ENCODE measurements at places on chromosomes 7 and 10.

- DNase-seq = no peak
These were observed 11.7 kb upstream of the ZNF862 start for GRCh38 chr7:149826344-149827088.

GRCh38 chr7:136976504-136977251 is 108.2 kb downstream of the CHRM2 start:
- DNase-seq = no peak

DNA sequence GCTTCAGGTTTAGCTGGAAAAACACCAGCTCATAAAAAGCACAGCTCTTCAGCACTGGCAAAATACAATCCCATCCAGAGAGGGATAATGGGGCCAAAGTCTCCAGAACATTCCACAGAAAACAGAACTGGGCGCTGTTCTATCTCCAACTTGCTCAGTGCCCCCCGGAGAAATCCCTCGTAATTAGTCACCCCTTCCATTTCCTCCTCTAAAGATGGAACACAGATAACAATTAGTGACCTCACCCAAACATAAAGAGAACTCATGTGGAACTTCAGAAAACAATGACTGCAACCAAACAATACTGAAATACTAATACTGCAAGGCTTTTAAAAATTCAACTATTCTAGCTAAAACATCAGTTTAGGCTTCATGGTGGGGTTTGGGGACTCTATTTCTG is 46.3 kb downstream of the KIAA1549 start:
- DNase-seq = no peak

- no peak for DNase-seq
These were observed 51.5 kb downstream of the CCNY start for GRCh38 chr10:35387768-35388167.

DNA sequence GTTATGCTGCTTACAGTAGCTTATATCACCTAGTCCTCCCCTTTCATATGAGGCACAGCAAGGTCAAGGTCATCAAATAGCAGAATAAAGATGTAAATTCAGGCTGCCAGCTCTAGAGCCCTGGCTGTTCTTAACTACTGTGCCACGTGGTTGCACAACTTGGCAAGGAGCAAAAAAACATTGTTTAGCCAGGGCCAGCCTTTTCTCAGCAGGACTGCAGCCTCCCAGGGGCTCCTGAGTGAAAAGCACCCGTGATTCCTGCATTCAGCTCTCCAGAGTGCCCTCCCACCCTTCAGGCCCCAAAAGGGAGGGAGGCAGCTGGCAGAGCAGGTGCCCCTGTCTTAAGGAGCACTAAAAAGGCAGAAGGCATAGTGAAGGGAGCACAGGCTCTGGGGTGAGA is 31.8 kb upstream of the TM9SF3 start:
- DNase-seq = no peak

- no peak for DNase-seq
These were observed 32.8 kb downstream of the FOXK1 start for GRCh38 chr7:4714767-4715409.

- no peak for DNase-seq
These were observed 28.1 kb downstream of the LRRC4 start for GRCh38 chr7:128003167-128003566.

GRCh38 chr10:44513591-44513990 is 128.7 kb upstream of the CXCL12 start:
- DNase-seq = no peak

- DNase-seq = no peak
These were observed 92.0 kb upstream of the CDC14C start for GRCh38 chr7:48832303-48832845.

DNA sequence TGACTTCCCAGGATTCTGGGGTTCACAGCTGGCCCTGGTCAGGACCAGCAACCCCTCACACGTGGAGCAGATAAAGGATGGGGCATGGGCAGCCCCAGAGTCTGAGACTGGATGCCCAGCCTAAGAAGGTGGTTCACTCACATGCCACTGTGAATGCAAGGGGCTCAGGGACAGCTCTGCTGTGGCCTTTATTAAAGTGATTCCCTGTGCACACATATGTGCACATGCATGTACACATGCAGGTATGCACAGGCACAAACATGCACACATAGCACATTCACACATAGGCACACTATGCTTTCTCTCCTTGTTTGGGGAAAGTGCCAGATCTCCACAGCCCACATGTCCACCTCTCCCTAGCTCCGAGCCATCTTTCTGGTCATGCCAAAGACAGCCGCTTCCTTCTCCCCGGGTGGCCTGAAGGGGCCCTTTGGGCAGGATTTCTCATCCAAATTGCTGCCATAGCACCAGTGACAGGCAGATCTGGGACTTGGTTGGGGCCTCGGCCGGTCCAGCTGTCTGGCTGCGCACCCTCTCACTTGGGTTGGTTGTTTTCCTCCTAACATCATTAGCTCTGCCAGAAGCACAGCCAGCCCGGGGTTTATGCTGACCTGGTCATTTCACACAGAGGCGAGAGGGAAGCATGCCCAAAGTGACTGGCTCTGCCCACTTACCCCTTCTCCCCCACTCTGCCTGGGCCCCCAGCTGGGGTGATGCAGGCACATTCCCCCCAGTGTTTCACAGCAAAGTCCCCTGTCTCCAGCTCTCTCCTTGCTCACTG is 1.4 kb downstream of the GCK start:
- no peak for DNase-seq

- no peak for DNase-seq
These were observed 460.6 kb downstream of the CCSER2 start for GRCh38 chr10:84789026-84789425.

GRCh38 chr10:86306628-86307278 is 59.8 kb downstream of the GRID1 start:
- no peak for DNase-seq

DNA sequence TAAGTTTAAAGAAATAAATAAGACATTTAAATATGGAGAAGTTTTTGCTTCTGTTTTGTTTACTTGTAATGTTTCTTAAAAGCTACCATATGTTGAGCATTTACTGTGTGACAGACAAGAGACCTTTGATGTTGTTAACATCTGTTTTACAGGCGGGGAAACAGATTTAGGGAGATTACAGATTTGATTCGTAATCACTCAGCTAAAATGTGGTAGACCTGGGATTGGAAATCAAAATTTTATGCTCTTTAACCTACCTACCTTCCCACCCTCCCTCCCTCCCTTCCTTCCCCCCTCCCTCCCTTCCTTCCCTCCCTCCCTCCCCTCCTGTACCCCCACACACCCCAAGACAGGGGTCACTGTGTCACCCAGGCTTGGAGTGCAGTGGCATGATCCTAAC is 11.7 kb downstream of the LCOR start:
- no peak for DNase-seq

DNA sequence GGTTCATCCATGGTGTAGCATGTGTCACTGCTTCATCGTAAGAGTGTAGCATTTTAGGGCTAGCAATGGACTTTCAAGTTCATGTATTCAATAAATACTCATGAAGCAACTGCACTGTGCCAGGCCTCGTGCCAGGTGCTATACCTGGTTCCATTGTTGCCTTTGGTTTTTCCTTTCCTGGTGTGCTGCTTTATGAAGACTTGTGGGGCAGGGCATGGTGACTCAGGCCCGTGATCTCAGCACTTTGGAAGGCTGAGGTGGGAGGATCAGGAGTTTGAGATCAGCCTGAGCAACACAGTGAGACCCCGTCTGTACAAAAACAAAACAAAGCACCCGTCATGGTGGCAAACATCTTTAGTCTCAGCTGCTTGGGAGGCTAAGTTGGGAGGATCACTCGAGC is 2.2 kb upstream of the CPA4 start:
- DNase-seq = no peak

DNA sequence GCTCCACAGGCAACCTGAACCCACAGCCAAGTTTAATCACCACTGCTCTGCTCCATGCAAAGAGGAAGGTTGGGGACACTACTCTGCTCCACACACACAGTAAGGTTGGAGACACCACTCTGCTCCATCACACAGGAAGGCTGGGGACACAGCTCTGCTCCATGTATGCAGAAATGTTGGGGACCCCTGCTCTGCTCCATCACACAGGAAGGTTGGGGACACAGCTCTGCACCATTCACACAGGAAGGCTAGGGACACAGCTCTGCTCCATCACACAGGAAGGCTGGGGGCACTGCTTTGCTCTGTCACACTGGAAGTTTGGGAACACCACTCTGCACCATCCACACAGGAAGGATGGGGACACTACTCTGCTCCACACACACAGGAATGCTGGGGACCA is 14.8 kb upstream of the ADARB2 start:
- no peak for DNase-seq

GRCh38 chr10:6565588-6565987 is 14.5 kb downstream of the PRKCQ start:
- DNase-seq = no peak

- DNase-seq = no peak
These were observed 17.3 kb downstream of the DGKI start for GRCh38 chr7:137829337-137829992.

DNA sequence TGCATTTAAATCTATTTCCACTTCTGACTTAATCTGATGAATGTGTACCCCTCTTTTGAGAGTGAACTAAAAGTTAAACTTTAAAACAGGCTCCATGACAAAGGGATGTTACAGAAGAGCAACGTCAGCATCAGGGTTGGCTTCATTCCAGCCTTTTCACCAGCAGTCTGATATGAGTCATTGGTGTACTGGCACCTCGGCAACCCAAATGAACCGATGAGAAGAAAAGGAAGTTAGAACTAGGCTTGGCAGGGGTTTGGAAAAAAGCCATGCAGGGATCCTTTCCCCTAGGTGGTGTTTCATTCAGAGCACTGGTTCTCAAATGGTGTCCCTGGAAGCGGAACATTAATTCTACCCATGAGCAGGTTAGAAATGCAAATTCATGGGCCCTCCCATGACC is 53.6 kb downstream of the SEC61G start:
- peak; percentile 20 for DNase-seq

- DNase-seq = no peak
These were observed 3.8 kb downstream of the POLM start for GRCh38 chr7:44078521-44078920.

- DNase-seq = no peak
These were observed 8.5 kb upstream of the METTL27 start for GRCh38 chr7:73850781-73851207.

DNA sequence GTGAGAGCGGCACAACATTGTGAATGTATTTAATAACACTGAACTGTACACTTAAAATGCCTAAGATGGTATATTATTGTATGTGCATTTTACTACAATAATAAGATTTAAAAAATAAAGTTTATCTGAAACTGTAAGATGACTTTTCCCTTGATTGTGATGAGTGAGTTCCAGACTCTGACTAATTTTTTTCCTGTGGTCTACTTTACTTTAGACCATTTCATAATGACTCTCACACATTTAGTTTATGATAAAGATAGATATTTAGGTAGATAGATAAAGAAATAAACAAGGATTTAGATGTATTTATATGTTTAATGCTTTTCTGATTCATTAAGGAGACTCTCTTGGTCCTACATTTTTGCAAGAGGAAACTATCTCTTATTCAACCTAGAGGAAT is 835.9 kb upstream of the SORCS1 start:
- no peak for DNase-seq

- DNase-seq = no peak
These were observed 208.4 kb upstream of the AKR1E2 start for GRCh38 chr10:4617589-4617988.

DNA sequence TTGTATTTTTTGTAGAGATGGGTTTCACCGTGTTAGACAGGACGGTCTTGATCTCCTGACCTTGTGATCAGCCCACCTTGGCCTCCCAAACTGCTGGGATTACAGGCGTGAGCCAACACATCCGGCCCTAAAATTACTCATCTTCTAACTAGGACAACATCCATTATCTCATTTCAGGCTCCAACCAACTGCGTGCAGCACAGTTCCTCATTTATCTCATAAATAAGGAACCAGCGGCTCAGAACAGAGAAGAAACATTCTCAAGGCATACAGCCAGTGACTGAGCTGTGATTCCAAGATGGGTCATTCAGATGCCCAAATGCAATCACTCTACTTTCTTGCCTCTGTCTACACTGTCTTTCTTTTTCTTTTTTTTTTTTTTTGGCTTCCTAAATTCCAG is 356.1 kb downstream of the ELMO1 start:
- DNase-seq = no peak

DNA sequence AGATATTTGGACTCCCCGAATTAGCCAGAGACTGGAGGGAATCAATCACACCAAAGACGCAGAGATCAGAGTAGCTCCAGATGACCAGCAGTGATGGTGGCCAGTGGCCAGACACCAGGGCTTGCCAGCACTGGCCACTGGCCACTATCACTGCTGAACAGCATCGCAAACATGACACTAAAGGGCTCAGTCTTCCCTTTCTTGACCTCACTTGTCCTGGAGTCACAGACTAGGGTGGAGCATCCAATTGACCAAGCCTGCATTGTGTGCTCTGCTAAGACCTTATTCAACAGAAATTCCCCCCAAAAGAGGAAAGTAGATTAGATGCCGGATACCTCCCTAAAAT is 234.7 kb downstream of the CREB5 start:
- DNase-seq = no peak

GRCh38 chr10:100743626-100744135 is 1.7 kb upstream of the PAX2 start:
- no peak for DNase-seq

DNA sequence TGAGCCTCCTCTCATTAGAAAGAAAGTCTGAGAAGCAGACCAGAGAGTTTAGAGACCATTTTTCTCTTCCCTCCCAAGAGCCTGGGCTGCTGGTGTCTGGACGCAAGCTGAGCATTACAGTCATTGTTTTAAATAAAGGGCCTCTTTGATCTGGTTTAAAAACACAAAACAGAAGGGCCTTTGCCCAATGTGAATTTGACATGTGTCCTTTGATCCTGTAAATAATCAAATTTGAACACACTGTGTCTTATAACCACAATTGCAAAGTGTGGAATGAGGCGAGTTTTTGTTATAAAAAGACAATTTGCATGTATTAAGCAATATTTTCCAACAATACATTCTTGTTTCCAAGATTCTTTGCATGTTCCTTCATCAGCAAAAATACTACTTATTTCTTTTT is 158.5 kb downstream of the C7orf25 start:
- no peak for DNase-seq

GRCh38 chr10:58662314-58662713 is 149.6 kb downstream of the BICC1 start:
- DNase-seq = no peak

Data from NCI-H510A treated with DMSO at 0.1 percent for 48 hours (cell line).